ENCODE measurements at places on chromosomes 3 and 15. TPM values are rescaled to one million over a fixed set of nuclear protein-coding genes. Genes with fewer than 3 reads are reported as not detected.

Gene NR1I2
- 0.17 TPM for total RNA-seq

Gene CADM2
- total RNA-seq: not detected

Gene SLC22A14
- not detected for total RNA-seq

Gene PPP1R14D
- not detected for total RNA-seq

Gene TMEM212
- not detected for total RNA-seq

Gene MYL3
- total RNA-seq: not detected

Gene HOMER2
- 10.7 TPM for total RNA-seq

Gene ADGRG7
- not detected for total RNA-seq

Gene CRTC3
- 102 TPM for total RNA-seq

Gene TXNRD3
- 1.1 TPM for total RNA-seq

Gene ZNF621
- 22.8 TPM for total RNA-seq

Gene ITIH3
- total RNA-seq: not detected

Measured in activated naive CD4-positive, alpha-beta T cell treated with anti-CD3 and anti-CD28 coated beads, Interleukin-2, amount 10 ng/mL, durations not matched to agents 5 hours and 36 hours (primary cell).